ENCODE measurements at places on chromosomes 16 and 17.

GRCh38 chr17:76943202-76943601 lies 75.0 kb downstream of the MGAT5B start:
- H3K27me3 ChIP-seq: no peaks in the 10 kb centered on the region
- DNase-seq: no peak
- no peaks in the 10 kb centered on the region for H3K36me3 ChIP-seq
- no peak overlapping the region for H3K27ac ChIP-seq
- H3K4me3 ChIP-seq: no peak overlapping the region

DNA sequence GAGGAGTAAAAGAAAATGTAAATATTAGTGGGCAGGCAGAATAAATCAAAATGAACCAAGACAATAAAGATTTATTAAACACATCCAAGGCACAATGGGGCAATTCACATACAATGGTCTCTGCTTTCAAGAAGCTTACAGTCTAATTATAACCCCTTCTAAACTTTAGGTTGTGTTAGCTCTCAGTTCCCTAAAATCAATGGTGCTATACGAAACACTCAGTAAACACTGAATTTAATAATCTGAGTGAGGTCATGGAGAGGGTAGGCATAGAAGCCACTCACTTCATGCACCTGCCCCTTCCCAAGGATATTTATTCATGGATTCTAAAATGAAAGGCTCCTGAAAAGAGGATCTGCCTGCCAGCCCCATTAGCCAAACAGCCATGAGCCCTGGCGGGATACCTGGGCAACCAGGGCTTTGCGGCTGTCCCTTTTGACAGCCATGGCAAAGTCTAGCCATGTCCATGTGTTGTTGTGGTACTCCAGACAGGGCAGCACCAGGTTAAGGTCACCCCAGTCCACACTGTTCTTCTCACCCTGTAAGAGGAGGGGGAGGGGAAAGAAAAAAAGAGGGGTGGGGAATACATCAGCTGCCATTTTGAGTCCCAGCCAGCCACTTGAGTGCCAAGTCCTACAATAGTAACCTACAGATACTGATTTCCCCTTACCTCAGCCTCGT lies 1.4 kb upstream of the RSKR start:
- H3K4me3 ChIP-seq: no peak overlapping the region
- H3K27me3 ChIP-seq: no peaks in the 10 kb centered on the region
- H3K36me3 ChIP-seq: peaks cover 31% of the 10 kb centered on the region
- DNase-seq: no peak
- H3K4me1 ChIP-seq: no peaks in the 10 kb centered on the region
- H3K27ac ChIP-seq: no peak overlapping the region

DNA sequence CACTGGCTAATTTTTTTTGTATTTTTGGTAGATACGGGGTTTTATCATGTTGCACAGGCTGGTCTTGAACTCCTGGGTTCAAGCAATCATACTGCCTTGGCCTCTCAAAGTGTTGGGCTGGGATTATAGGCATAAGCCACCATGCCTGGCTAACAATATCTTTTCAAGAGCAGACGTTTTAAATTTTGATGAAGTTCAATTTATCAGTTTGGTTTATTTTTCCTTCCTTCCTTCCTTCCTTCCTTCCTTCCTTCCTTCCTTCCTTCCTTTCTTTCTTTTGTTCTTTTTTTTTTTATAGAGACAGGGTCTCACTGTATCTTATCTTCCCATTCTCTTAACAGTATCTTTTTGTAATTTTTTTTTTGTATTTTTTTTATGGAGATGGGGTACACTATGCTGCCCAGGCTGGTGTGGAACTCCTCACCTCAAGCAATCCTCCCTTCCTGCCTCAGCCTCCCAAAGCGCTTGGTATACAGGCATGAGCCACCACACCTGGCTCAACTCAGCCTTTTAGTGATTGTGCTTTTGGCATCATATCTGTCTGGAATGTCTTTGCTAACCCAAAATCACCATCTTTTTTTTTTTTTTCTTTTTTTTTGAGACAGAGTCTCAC lies 13.6 kb upstream of the GIP start:
- H3K4me1 ChIP-seq: no peaks in the 10 kb centered on the region
- no peaks in the 10 kb centered on the region for H3K36me3 ChIP-seq
- H3K27ac ChIP-seq: no peak overlapping the region
- DNase-seq: no peak

DNA sequence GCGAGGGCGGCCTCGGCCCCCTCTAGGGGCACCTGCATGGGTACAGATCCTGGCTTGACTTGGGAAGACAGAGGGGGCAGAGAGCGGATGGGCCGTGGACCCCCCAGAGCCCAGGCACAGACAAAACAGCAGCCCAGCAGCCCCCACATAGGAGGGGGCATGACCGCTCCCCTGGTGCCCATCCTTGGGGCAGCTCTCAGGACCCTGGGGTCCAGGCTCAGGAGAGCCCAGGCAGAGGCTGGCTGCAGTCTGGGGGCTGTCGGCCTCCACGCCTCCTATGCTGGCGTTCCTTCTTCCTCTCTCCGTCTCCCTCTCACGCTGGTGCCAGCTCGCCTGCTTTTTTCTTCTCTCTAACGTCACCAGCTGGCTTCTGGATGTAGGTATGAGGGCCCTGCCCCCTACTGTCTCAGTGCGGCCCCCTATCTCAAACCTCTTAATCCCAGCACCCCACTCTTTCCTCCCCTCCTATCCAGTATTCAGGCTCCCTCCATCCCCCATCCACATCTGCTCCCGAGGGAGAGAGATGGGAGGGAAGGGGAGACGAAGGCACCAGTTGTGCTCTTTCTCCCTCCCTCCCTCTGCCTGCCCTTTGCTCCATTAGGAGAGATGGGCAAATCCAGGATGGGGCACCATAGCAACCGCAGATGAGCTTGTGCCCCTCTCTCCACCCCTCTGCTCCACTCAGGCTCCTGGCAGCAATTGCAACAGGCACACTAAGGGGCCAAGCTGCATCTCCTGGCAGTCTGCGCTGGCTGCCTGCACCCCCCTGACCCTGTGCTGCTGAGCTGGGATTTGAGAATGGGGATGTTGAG lies at the start of gene GPR179:
GPR179 (minus strand) TSS at position 349 of the 812 bp plus-strand sequence; CDS start at position 182, 167 bp downstream.
- DNase-seq: no peak
- no peaks in the 10 kb centered on the region for H3K27me3 ChIP-seq
- H3K4me3 ChIP-seq: no peak within 1 kb of the TSS
- H3K36me3 ChIP-seq: no peaks in the 10 kb centered on the region
- H3K4me1 ChIP-seq: no peaks in the 10 kb centered on the region

- no peak overlapping the region for H3K4me3 ChIP-seq
- H3K36me3 ChIP-seq: no peaks in the 10 kb centered on the region
Observed at GRCh38 chr16:16864536-16864935, 485.6 kb downstream of the NPIPA7 start.

GRCh38 chr17:49848019-49848473 lies at the start of gene TAC4:
TSS of gene TAC4 (minus strand) at chr17:49848069. CDS start at chr17:49848017, 52 bp downstream.
- DNase-seq: no peak
- H3K27me3 ChIP-seq: no peaks in the 10 kb centered on the region
- H3K4me1 ChIP-seq: no peaks in the 10 kb centered on the region
- H3K27ac ChIP-seq: no peak within 1 kb of the TSS

GRCh38 chr16:67928147-67928546 lies 3.5 kb downstream of the CTRL start:
- no peak for DNase-seq
- H3K4me1 ChIP-seq: peaks cover 12% of the 10 kb centered on the region
- H3K36me3 ChIP-seq: no peaks in the 10 kb centered on the region
- no peaks in the 10 kb centered on the region for H3K27me3 ChIP-seq

- peaks cover 2% of the 10 kb centered on the region for H3K4me1 ChIP-seq
- H3K27ac ChIP-seq: no peak overlapping the region
- no peak overlapping the region for H3K4me3 ChIP-seq
- peak; percentile 46 for DNase-seq
Observed at GRCh38 chr16:88700636-88701482, 5.3 kb downstream of the RNF166 start.

DNA sequence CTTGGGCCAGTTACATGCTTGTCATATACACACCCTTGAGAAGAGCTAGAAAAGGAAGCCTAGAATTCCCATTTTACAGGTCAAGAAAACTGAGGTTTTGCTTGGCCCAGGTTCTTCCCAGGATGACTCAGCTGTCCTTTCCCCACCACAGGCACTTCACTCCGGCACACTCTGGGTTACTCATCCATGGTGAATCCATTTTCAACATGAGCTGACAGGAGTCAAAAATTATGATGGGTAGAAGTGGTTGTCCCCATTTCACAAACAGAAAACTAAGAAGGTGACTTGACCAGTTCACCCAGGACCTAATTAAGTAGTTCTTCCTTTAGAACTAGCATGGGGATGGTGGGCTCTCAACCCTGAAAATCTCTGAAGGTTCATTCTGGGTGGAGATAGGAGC lies 67.2 kb downstream of the USP22 start:
- H3K27ac ChIP-seq: no peak overlapping the region
- no peaks in the 10 kb centered on the region for H3K27me3 ChIP-seq
- no peaks in the 10 kb centered on the region for H3K4me1 ChIP-seq
- no peaks in the 10 kb centered on the region for H3K36me3 ChIP-seq
- no peak for DNase-seq
- H3K4me3 ChIP-seq: no peak overlapping the region

DNA sequence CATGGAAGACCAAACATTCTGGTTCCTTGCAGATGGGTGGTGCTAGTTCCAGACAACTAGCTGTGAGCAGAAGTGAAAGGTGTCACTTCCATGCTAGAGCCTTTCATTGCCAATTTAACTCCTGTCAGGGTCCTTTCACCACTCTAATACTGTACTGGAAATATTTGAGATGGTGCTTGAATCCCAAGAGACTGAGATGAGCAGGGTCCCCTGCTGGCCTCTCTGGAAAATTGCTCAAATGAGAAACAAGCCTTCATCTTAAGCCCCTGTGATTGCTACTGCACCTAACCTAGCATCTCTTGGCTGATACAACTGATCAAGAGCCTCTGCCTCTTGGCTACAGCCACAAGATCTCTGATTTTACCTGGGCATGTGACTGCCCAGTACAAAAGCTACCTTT lies 7.4 kb upstream of the VAC14 start:
- no peaks in the 10 kb centered on the region for H3K27me3 ChIP-seq
- no peaks in the 10 kb centered on the region for H3K4me1 ChIP-seq

- no peaks in the 10 kb centered on the region for H3K36me3 ChIP-seq
- H3K27ac ChIP-seq: peak overlapping the region; percentile 44
- peaks cover 7% of the 10 kb centered on the region for H3K4me1 ChIP-seq
- no peak overlapping the region for H3K4me3 ChIP-seq
Observed at GRCh38 chr16:27322858-27323780, 9.3 kb downstream of the IL4R start.

- H3K4me1 ChIP-seq: no peaks in the 10 kb centered on the region
- no peak for DNase-seq
- H3K4me3 ChIP-seq: no peak overlapping the region
- H3K36me3 ChIP-seq: no peaks in the 10 kb centered on the region
- no peak overlapping the region for H3K27ac ChIP-seq
- H3K27me3 ChIP-seq: no peaks in the 10 kb centered on the region
Observed at GRCh38 chr16:89308391-89309333, 91.2 kb downstream of the ZNF778 start.

- no peaks in the 10 kb centered on the region for H3K27me3 ChIP-seq
- no peaks in the 10 kb centered on the region for H3K36me3 ChIP-seq
- no peak for DNase-seq
- no peak overlapping the region for H3K4me3 ChIP-seq
Observed at GRCh38 chr17:67079491-67079890, 35.1 kb downstream of the CACNG1 start.

GRCh38 chr16:70529051-70529777 lies 5.6 kb downstream of the SF3B3 start:
- H3K36me3 ChIP-seq: peaks cover 6% of the 10 kb centered on the region
- no peaks in the 10 kb centered on the region for H3K27me3 ChIP-seq
- H3K4me1 ChIP-seq: no peaks in the 10 kb centered on the region
- H3K27ac ChIP-seq: no peak overlapping the region

DNA sequence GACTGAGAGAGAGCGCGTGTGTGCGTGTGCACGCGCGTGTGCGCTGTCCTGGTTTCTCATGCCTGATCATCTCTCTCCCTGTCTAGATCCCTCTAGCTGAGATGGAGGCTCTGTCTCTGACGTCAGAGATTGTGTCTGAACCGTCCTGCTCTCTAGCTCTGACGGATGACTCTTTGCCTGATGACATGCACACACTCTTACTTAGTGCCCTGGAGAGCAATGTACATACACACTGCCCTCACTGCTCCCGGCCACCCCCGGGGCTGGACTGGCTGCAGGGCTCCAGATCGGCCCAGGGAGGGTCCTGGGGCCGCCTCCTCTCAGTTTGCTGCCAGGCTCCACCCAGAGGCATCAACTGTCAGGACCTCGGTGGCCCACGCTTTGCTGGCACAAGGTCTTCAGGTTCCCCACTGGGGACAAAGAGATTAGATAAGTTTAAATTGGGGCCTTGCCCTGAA lies 13.1 kb upstream of the ABCC3 start:
- no peak for DNase-seq
- H3K36me3 ChIP-seq: no peaks in the 10 kb centered on the region
- H3K4me3 ChIP-seq: no peak overlapping the region
- H3K27ac ChIP-seq: no peak overlapping the region
- no peaks in the 10 kb centered on the region for H3K27me3 ChIP-seq

GRCh38 chr17:48769009-48769675 lies 40.6 kb upstream of the HOXB13 start:
- H3K27me3 ChIP-seq: no peaks in the 10 kb centered on the region
- H3K27ac ChIP-seq: no peak overlapping the region
- no peaks in the 10 kb centered on the region for H3K4me1 ChIP-seq
- H3K36me3 ChIP-seq: no peaks in the 10 kb centered on the region

GRCh38 chr17:16033729-16034349 lies 34.2 kb downstream of the TTC19 start:
- H3K36me3 ChIP-seq: peaks cover 6% of the 10 kb centered on the region
- no peaks in the 10 kb centered on the region for H3K27me3 ChIP-seq
- H3K4me1 ChIP-seq: no peaks in the 10 kb centered on the region
- H3K27ac ChIP-seq: no peak overlapping the region
- DNase-seq: no peak

GRCh38 chr17:57677858-57678257 lies 67.2 kb downstream of the CCDC182 start:
- no peak overlapping the region for H3K27ac ChIP-seq
- no peak overlapping the region for H3K4me3 ChIP-seq
- no peaks in the 10 kb centered on the region for H3K27me3 ChIP-seq
- H3K4me1 ChIP-seq: no peaks in the 10 kb centered on the region

Data from prostate gland (tissue), 2 donors.